ENCODE measurements at places on chromosomes 3 and 15.

- no peak for DNase-seq
Measured at GRCh38 chr3:183281126-183281797, 28.2 kb downstream of the B3GNT5 start.

- DNase-seq, result no peak
Measured at GRCh38 chr15:78003539-78004008, 73.9 kb downstream of the TBC1D2B start.

DNA sequence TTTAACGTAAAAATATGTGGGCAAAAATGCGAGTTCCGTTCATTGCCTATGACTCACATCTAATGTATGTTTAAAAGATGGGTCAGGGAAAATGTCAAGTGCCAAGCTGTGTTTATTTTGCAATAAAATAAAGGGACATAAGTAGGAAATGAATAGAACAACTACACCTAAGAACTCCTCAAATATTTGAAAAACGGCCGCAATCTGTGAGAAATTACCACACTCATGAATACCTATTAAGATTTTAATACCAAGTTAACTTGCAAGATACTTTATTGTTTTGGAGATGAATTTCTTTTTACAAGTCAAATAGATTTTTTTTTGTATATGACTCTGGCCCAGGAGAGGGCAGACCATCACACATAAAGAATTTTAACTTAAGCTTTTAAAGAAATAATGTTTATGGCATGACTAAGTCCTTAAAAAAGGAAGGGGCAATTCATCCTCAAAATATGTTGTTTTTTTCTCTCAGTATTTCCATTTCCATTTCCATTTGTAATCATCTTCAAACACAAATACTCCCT, 152.7 kb downstream of the SUCNR1 start:
- DNase-seq, result no peak

- no peak for DNase-seq
Measured at GRCh38 chr15:88383354-88383753, 83.8 kb downstream of the MRPL46 start.

DNA sequence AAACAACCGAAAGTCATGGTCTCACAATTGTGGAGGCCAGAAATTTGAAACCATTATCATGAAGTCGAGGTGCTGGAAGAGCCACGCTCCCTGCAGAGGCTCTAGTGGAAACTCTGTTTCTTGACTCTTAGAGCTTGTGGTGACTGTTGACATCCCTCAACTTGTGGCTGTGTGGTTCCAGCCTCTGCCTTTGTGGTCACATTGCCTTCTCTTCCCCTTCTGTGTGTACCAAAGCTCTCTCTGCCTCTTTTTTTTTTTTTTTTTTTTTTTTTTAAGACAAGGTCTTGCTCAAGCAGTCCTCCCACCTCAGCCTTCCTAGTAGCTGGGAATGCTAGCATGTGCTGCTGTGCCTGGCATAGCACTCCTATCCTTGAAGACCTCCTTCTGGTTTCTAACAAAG, 48.7 kb upstream of the CRTC3 start:
- no peak for DNase-seq

DNA sequence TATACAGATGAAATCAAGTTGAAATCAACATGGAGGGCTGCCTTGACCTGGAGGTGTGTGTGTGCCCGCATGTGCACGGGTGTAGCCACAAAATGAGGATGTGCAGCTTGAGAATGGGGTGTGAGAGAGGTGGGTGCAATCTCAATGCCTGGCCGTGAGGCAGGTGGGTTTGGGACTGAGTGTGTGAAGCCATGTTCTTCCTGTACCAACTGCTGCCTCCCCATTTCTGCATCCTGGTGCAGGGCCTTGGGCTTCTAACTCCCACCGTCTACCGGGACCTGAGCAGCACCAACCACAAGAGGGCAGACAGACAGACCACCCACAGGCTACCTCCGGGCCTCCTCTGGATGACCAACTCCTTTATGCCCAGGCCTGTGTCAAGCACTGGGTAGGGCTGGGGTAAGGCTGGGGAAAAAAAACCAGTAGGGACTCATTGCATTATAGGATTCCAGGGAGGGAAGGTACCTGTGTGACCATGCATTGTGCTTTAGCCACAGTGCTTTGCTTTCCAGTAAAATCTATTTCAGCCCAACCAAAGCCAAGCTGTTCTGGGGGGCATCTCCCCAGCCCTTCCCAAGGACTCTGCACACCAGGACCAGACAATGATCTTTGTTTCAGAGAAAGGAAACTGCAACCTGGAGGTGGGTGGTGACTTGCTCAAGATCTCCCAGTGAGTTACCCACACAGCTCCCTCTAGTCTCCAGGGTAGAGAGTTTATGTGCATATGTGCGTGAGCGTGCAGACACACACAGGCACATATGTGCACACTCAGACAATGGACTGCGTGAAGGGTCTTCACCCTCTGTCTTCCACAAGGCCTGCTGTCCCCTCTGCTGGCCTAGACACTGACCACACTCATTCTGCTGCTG, 162.2 kb upstream of the TLE3 start:
- DNase-seq, result no peak

- DNase-seq, result no peak
Measured at GRCh38 chr3:3403700-3404099, 224.2 kb upstream of the CRBN start.

DNA sequence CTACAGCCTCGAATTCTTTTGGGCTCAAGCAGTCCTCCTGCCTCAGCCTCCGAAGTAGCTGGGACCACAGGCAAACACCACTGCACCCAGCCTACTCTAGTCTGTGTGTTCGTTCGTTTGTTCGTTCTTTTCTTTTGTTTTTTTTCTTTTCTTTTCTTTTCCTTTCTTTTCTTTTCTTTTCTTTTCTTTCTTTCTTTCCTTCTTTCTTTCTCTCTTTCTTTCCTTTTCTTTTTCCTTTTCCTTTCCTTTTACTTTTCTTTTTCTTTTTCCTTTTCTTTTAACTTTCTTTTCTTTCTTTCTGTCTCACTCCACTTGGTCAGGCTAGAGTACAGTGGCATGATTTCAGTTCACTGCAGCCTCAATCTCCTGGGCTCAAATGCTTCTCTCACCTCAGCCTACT, 36.8 kb downstream of the LMLN start:
- DNase-seq, result no peak

GRCh38 chr3:134803051-134803505, 8.0 kb downstream of the EPHB1 start:
- DNase-seq, result no peak

GRCh38 chr15:78944669-78945407, at the start of gene CTSH:
Gene CTSH, minus strand, starts transcription at chr15:78945046. Its CDS starts 65 bp downstream, at chr15:78944981.
- peak; percentile 79 for DNase-seq

DNA sequence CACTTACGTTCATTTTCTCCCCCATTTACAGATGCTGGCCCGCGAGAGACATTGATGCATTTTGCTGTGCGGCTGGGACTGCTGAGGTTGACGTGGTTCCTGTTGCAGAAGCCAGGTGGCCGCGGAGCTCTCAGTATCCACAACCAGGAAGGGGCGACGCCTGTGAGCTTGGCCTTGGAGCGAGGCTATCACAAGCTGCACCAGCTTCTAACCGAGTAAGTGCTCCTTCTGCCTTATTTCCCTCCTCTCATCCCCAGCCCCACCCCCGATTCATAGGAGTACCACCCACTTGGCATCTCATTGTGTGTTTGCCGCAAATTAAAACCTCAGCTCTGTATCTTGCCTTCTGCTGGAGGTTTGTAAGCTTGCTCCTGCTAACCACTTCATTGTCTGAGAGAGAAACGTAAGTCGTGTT, 163.3 kb downstream of the AKAP13 start:
- peak; percentile 40 for DNase-seq

- DNase-seq, result no peak
Measured at GRCh38 chr15:99252326-99252725, 1.0 kb downstream of the LRRC28 start.

DNA sequence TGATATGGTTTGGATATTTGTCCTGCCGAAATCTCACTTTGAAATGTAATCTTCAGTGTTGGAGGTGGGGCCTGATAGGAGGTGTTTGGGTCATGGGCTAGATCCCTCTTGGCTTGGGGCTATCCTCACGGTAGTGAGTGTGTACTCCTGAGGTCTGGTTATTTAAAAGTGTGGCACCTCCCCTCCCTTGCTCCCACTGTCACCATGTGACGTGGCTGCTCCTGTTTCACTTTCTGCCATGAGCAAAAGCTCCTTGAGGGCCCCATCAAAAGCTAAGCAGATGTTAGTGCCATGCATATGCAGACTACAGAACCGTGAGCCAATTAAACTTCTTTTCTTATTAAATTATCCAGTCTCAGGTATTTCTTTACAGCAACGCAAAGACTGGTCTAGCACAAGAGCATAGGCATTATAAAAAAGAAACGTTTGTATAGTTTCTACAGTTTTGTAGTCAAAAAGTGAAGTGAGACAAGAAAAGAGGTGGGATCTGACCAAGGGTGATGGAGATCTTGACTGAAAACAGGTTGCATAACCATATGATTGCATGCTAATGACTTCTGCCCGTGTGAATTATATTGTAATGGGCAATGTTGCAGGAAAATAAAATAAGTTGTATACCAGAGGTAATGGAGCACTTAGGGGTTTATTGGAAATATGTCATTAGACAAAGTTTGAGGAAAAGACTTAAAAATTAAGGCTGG, 28.5 kb upstream of the CLASP2 start:
- DNase-seq, result no peak

DNA sequence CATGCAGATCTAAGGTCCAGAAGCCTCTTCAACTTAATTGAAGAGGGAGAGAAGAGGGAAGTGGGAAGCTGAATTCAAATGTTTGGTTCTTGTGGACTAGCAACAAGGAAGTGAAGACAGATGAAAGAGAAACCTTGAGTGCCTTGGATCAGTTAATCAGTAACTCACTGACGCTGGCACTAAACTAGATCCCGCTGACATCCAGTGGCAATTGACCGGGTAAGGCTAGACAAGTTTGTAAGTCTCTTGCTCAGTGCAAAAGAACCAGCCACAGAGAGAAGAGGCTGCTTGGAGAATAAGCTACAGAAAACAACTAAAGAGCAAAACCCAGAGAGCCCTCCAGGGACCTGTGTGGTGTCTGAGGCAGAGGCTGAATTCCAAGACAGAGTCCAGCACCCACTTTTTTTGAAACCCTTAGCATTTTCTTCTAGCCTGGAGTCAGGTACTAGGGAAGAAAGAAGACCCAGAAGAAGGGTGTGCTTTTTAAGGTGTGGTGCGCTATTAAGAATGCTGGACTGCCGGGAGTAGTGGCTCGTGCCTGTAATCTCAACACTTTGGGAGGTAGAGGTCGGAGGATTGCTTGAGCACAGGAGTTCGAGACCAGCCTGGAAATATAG, 6.9 kb downstream of the PLCH1 start:
- DNase-seq, result no peak

DNA sequence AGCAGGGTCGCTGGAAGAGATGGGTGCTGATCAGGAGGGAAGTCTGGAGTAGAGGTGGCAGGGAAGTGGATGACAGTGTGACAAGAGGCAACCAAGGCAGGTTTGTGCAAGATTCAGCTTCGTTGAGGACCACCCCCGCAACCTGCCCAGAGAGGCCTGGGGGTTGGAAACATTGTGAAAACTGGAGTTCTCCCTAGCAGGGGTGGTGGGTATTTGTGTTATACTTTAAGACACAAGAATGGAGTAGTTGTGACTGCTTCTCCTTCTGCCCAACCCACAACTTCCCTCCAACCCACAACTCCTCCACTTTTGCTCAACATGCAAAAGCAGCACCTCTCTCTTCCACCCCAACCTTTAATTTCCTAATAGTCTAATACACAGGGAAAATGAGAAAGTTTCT, 8.6 kb upstream of the ARNT2 start:
- no peak for DNase-seq

DNA sequence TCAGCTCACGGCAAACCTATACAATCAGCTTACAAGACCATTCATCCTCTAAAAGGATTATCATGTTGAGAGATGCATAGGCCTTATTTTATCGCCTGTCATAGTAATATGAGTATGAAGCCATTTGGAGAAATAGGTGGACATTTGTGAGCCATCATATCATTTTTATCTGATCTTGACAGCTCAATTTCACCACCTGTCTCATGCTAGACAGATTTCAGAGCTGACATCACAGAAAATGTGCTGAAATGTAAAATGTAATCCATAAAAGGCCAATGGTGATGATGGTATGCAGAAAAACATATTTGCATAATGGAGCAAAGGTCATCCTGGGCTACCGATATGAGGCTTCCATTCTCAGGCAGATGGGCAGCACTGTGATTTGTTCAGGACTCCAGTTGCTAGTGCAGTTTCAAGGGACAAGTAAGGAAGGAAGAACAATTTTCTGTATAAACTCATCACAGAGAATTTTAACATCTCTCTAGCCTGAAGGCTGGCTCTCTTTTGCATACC, 221.5 kb downstream of the ULK4 start:
- no peak for DNase-seq

DNA sequence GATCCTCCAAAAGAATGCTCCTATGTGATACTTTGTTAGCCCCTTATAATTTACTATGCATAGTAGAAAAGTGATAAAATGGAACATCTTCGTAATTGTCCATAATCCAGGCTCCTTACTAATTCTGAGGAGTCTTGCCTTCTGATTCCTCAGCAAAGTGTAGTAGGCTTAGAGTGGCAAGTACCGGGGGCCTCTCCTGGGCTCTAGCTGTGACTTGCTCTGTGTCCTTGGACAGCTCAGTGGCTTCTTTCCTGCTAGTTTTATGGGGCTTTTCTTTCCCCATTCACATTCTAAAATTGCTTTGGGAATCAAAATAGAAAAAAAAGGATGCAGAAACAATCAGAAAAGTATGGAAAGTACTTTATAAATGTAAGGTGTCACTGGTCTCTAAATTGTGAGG, 211.0 kb downstream of the RORA start:
- no peak for DNase-seq

- no peak for DNase-seq
Measured at GRCh38 chr3:57951066-57951882, 56.9 kb upstream of the FLNB start.

DNA sequence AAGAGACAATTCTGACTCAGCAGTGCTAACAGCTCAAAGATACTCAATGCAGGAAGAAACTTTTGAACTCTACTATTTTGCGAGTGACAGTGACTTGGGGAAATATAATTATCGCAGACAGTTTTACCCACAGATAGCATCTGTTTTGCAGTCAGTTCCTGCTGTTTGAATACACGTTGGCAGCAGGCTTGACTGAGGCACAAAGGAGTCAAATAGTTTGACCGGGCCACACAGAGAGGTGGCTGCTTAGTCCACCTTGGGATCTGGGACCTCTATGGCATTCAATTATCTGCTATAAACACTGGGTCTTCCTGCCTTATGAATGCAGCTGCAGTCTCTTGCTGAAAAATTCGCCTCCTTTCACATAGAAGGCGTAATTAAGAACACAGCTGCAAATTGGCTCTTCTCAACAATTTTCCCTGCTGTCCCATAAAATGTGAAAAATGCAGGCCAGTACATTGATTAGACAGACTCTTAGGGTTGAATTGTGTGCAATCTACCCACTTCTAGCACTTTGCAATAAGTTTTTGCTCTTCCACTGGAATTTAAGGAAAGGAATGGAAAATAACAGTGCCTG, 56.5 kb downstream of the OTOL1 start:
- DNase-seq, result no peak

DNA sequence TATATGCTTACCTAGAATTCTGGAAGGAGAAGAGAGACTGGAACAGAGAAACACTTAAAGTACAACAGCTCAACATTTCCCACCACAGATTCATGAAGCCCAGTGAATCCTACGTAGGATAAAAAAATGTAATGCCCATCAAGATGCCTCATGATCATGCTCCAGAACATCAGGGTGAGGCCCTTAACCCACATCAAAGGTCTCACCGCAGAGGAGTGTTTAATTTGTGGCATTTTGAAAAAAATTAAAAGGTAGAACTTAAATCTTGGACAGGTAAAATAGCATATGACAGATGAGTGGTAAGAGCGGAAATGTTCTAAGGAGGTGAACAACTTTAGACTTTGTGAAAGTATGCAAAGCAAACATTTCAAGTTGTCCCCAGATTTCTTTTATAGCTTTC, 9.7 kb upstream of the SLC6A20 start:
- DNase-seq, result no peak

- DNase-seq, result no peak
Measured at GRCh38 chr3:185656321-185656840, 70.3 kb downstream of the SENP2 start.

GRCh38 chr3:141798448-141798845, 35.2 kb downstream of the GRK7 start:
- DNase-seq, result peak; percentile 33

All from activated T-cell treated with anti-CD3 and anti-CD28 coated beads, Interleukin-2, amount 50 U/mL, for 24 hours (primary cell).